ENCODE measurements at places on chromosomes 1 and 21.

GRCh38 chr1:4119516-4120220 is 219.6 kb upstream of the C1orf174 start:
- DNase-seq, result no peak

DNA sequence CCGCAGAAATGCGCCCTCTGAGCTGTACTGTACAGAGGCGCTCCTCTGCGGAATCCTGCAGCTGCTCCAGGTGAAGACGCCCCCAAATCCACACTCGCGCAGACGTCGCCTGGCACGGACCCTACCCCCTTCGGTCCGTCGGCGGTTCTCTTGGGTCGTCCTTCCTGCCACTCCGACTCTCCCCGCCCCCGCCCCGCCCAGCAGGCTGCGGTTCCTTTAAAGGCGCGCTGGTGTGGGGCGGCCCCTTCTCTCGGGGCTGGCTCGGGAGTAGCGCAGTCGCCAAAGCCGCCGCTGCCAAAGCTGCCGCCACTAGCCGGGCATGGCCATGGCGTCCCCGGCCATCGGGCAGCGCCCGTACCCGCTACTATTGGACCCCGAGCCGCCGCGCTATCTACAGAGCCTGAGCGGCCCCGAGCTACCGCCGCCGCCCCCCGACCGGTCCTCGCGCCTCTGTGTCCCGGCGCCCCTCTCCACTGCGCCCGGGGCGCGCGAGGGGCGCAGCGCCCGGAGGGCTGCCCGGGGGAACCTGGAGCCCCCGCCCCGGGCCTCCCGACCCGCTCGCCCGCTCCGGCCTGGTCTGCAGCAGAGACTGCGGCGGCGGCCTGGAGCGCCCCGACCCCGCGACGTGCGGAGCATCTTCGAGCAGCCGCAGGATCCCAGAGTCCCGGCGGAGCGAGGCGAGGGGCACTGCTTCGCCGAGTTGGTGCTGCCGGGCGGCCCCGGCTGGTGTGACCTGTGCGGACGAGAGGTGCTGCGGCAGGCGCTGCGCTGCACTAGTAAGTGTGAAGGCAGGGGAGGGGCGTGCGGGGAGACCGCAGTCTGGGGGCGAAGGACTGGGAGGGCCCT is at the start of gene RASSF5:
Gene RASSF5, plus strand, starts transcription at position 248 of the 846 bp plus-strand sequence. Its CDS starts 72 bp downstream, at position 320.
- peak; percentile 83 for DNase-seq

DNA sequence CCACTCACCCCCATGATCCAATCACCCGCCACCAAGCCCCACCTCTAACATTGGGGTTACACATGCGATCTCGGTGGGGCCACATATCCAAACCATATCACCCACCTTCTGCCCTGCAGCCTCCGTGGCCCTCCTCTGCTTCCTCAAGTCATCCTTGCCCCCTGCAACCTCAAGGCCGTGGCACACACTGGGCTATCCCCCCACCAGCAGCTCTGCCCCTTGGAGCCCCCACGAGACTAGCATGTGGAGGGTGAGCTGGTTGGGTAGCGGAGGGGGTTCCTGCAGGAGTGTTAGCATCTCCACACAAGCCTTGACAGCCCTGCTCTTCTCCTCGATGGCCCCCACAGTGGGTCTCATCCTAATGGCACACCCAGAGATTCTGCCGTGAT is 100.8 kb downstream of the TOMM20 start:
- DNase-seq, result no peak

DNA sequence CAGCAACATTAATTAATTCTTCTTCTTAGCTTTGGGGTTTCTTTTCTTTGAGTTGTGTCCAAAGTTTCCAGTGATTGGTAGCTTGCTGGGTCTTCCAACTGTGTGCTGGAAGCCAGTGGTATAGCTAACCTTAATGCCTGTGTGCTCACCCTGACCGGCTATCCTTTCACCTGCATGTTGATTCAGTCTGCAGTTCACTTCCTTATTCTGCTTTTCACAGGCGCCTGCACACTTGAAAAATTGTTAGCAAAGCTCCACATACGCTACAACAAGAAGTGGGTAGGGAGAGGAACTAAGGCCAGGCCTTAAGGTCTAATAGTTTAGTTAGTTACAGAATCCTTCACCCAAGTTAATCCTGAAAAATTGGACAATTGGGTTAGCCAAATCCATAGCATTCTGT is 35.7 kb downstream of the NCF2 start:
- no peak for DNase-seq

DNA sequence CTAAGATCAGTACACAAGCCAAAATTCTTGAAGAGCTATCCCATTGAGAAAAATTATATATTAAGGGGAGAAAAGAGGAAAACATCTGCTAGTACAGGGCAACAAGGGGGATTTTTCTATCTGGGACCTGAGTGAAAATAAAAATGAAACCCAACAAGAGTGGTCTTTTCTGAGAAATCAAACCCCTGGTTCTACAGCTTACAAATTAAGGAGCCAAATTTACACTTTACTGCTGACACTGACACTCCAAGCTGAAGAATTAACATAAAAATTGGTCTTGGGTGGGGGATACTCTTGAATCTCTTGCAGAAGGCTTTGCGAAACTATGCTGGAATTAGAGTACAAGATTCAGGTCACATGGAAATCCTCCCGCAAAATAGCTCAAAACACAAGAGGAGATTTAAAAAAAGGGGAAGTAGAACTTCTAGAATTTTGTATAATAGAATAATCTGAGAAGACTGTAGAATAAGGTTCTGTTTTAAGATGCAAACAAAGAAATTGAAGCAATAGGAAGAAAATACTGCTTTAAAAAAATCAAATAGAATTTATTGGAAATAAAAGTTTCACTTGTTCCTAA is 32.1 kb upstream of the HSPA13 start:
- no peak for DNase-seq

DNA sequence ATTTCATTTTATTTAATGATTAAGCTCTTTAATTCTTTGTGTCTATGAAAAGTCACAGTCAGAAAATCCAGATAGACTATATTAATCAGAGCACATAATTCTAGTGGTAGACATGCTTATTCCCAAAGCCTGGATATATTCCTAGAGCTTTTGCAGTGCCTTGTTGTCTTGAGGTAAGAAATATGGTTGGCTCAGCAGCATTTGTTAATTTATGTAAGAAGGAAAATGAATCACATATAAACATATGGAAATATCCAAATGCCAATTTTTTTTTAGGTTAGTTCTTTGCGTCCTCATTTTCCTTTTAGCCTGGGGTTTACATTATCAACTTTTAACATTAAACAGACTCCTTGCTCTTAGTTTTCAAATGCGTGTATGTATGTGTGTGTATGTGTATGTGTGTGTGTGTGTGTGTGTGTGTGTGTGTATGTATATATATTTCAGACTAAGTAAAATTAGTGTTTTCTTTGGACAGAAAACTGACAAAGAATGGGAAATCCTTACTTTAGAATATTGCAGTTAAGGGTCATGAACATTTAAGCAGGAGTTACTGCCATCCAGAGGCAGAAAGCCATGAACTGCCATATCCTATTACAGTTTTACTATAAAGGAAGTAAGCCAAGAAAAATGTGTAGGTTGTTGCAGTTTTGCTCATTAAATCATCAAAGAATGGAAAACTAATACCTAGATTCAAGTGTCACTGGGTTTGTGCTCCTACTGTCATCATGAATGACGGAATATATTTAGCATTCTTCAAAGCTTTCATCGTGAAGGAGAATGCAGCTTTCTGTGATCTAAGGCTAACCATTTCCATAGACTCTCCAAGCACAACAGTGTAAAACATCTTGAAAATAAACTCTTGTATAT is 477.1 kb upstream of the NR5A2 start:
- DNase-seq, result peak; percentile 30

- no peak for DNase-seq
Measured at GRCh38 chr21:24823247-24823646, 784.0 kb downstream of the MRPL39 start.

DNA sequence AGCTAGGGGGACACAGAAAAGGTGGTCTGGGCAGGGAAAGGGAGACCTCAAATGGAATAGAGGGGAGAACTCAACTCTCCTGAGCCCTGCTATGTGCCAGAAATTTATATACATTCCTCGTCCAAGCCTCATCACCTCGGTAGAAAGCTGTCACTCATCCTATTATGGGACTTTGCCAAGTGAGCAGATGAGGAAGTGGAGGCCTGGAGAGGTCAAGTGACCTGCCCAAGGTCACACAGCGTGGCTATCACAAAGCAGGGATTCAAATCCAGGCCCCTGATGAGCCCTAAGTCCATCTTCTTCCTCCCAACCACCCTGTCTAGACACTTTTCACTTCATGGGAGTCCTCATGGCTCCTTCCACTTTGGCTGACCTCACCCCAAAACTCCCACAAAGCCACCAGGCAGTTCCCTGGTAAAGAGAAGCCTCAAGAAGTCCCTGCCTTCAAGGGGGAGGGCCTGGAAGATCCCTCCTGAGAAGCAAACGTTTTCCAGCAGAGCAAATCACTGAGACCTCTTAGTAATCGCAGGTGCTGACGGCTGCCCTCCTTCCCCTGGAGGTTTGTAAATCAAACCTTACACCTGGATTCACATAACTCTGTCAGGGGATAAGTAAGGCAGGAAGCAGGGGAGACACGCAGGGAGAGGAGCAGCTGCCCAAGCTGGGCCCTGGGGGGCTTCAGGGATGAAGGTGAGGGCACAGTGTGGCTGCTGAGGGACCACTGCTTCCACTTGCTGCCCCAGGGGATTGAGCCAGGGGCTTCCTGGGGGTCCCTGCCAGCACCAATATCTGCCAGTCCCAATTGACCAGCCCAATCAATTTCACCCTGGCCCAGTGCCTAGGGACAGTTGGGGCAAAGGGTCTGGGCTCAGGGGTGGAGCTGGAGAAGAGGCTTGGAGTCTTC is 351.2 kb downstream of the MATN1 start:
- DNase-seq, result no peak

GRCh38 chr21:44838039-44838895 is 20.4 kb upstream of the SUMO3 start:
- no peak for DNase-seq

- DNase-seq, result no peak
Measured at GRCh38 chr1:17096584-17096983, 22.7 kb downstream of the PADI2 start.

GRCh38 chr1:87134625-87135328 is 193.9 kb upstream of the LMO4 start:
- no peak for DNase-seq

GRCh38 chr1:54091666-54092065 is 38.3 kb downstream of the TCEANC2 start:
- no peak for DNase-seq

- no peak for DNase-seq
Measured at GRCh38 chr21:33968995-33969348, 53.4 kb upstream of the ATP5PO start.

DNA sequence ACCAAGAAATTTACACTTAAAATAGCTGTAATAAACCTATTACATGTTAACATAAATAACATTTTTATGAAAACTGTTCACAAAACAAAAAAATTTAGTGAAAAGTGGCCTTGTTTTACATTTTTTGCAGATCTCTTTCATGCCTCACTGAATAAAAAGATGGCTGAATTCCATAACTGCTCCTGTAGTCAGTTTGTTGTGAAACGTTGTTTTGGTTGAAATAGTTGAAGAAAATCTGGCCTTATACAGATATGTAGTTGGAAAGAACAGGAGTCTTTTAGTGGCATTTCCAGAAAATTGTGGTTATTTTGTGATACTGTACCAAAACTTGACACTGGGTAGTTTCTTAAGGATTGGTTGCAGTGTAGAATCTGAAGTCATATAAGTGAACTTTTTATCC is 18.1 kb downstream of the ITSN1 start:
- DNase-seq, result no peak

GRCh38 chr1:234862944-234863515 is 253.1 kb upstream of the IRF2BP2 start:
- peak; percentile 85 for DNase-seq

DNA sequence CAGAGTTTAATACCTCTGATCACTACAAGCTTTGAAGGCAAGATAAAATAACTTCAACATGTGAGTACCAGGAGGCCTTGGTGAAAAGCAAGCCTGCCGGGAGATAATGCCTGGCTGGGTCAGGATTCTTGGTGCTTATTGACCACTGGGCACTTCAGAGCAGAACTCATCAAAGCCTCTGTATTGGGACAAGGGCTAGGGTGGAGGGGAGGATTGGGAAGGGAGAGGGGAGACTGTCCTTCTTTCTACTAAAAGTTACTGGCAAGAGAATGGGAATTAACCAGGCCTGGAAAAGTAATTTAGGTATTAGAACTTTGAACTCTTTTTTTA is 35.2 kb downstream of the NEK2 start:
- no peak for DNase-seq

- peak; percentile 65 for DNase-seq
Measured at GRCh38 chr1:225882694-225883615, 775 bp upstream of the TMEM63A start.

DNA sequence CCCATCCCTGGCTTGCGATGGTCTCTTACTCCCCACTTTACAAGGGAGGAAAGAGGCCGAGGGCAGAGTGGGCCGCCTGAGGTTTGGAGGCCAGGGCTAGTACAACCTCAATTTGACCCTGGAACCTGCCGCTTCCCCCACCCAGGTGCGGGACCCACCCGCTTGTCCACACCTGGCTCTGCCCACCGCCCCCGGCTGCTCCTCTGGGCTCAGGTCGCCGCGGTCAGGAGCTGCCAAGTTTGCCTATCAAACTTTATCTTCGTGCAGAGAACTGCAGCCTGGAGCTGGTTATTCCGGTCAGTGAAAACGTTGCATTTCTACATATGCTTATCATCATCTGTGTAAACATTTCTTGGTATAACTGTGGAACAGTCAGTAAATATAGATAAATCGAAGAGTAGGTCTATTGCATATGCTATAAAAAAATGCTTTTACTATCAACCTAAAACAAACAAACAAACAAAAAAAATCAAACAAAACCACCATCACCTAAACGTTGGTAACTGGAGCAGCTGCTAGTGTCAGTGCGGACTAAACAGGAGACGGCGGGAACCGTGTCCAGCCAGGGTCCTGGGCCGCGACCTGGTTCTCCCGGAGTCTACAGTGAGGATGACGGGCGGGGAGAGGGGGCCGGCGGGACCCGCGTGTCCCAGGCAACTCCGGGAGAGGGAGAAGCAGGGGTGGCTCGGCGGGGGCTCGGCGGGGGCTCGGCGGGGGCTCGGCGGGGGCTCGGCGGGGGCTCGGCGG is 906 bp upstream of the ADARB1 start:
- no peak for DNase-seq

DNA sequence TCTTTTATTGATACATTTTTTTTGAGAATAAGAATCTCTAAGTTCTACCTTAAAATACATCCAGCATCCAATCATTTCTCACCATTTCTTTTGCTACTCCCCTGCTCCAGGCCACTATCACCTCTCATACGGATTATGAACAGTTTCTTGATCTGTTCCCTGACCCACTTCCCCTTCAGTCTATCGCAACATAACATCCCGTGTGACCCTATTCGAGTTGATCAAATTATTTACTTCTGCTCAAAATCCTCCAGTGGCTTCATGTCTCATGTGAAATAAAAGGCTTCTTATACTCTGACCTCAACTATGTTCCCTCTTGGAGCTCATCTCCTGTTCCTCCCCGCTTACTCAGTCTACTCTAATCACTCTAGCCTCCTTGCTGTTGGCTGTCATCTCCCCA is 5.2 kb downstream of the ALG14 start:
- DNase-seq, result no peak

GRCh38 chr1:85862456-85862855 is 154.2 kb upstream of the ZNHIT6 start:
- DNase-seq, result no peak

GRCh38 chr1:99589186-99589636 is 56.7 kb upstream of the PALMD start:
- DNase-seq, result no peak

Measured in left hindlimb (tissue), 1 donor.